ENCODE measurements at places on chromosomes 1 and 21.

DNA sequence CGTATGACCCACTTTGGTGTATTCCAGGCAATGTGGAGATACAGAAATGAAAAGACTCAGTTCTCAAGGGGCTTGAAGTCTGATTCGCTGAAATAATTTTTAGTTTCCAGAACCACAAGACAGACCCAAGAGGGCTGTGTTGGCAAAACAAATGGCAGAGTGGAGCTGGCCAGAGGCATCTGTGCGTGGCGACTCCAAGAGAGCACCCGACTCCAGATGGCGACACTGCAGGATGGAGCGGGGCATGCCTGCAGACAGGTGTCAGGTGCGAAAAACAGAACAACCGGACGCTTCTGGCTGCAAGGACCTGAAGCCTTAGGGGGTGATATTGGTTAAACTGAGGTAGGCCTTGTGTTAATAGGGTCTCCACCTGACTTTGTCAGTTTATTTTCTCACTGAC lies 31.7 kb upstream of the COQ8A start:
- no peak for DNase-seq

GRCh38 chr1:246491551-246492053 lies 15.5 kb downstream of the SMYD3 start:
- no peak for DNase-seq

DNA sequence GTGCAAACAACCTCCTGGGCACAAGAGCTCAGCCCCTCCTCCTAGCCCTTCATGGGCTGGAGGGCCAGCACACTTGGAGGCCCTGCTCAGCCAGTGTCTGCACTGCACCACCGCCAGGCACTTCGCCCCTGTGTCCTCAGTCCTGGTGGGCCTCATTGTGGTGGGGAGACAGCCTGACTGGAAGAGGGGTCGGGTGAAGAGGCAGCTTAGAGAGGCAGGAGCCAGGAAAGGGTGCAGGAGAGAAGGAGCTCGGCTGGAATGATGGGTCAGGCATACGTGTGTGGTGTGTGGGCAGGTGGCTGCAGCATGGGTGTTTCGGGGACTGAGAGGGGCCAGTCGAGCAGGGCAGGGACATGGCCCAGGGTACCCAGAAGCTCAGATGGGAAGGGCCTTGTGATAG lies 4.1 kb downstream of the WNT3A start:
- peak; percentile 19 for DNase-seq

DNA sequence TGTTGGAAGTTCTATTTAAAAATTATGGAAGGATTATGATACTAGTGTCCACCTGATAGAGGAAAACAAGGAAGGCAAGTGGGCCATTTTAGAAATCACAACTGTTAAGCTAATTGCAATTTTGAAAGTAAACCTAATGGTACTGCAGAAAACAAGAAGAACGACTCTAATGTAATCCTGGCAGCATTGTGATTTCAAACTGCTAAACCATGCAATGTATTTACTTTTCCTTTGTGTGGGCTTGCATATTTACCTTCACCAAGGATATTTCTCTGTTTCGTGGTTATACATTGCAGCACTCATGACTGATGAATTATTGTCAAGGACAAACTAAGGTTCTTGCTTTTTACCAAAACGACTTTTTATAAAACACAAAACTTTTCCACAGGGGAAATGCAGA lies 88.1 kb downstream of the TM2D1 start:
- DNase-seq = no peak

GRCh38 chr1:228082918-228083870 lies 686 bp downstream of the ARF1 start:
- peak; percentile 49 for DNase-seq
